Activated gamma-delta T cell (primary cell): ENCODE measurements at places on chromosomes 6 and 20.

GRCh38 chr6:134105940-134106339, 53.5 kb upstream of the SLC2A12 start:
- DNase-seq: no peak

DNA sequence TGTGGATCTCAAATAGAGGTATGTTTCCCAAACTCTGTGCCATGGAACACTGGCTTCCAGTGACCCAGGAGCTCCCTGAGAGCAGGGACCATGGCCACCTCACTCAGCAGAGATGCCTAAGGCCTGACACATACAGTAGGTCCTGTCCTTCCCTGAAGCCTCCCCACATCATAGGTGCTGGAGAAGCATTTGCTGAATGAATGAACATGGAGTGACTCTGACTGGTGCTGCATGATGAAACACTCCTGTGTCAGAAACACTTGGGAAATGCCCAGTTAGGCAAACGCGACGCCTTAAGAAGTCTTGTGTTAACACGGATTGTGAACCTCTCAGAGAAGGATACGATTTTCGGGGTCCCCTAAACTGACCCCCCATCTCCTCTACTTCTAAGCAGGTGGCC, 14.3 kb downstream of the SLA2 start:
- DNase-seq: no peak

GRCh38 chr6:7909323-7910276, 988 bp downstream of the TXNDC5 start:
- DNase-seq: no peak

DNA sequence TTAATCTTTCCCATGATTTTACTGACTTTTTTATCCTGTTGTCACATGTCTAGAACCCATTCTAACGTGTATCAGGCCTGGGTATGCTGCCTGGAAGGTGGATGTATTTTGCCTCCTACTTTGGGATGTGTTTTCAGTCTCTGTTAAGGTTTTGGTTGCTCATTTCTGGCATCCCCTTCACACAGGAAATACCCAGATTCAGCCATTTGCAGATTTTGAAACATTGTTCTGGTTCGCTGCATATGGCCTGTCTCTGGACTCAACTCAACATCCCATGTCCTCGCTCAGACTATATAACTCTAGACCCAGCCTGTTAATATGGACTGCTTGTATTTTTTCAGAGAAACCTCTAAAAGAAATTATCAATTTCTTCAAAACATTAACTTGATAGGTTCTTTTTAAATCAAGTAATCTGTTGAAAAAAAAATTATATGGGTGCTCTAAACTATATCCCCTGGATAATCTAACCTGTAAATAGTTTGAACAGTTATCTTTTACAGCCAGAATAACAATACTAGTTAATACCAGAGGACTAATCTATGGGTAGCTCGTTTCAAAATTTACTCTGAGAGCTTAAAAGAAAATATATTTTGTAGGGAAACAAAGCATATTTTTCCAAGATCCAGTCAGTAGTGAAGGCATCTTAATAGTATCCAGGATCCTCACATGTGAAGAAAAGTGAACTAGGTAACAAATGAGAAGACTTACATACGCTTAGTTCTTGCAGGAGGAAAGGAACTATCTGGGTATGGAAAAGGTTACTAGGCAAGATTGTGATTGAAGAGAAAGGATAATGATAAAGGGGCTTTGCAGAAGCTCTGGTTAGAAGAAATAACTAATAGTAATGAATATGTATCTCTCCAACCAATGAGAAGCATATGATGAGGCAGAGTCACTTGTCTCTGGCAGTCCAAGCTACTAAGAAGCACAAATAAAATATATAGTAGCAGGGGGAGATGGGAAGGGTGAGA, 23.4 kb upstream of the HLA-DQB1 start:
- no peak for DNase-seq

DNA sequence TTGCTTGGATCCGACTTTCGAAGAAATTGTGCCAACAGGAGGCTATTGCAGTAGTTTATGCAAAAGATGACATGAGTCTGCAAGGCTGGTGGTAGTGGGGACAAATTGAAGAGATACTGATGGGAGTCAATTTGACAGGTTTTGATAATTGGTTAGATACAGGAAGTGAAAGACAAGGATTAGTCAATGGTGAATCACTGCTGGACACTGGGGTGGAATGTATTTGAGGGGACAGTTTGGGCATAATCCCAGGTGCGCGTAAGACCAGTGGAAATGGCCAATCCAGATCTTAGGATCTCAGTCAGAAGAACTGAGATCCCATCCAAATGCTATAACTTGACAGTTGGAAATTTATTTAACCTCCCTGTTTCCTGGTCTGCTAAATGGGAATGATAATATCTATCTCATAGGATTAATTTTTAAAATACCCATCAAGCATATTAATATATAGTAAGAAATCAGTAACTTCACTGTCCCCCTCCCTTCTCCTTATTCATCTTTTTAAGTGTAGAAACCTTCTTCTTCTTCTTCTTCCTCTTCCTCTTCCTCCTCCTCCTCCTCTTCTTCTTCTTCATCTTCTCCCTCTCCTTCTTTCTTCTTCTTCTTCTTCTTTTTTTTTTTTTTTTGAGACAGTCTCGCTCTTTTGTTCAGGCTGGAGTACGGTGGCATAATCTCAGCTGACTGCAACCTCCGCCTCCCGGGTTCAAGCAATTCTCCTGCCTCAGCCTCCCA, 30.9 kb upstream of the ERVFRD-1 start:
- DNase-seq: no peak

DNA sequence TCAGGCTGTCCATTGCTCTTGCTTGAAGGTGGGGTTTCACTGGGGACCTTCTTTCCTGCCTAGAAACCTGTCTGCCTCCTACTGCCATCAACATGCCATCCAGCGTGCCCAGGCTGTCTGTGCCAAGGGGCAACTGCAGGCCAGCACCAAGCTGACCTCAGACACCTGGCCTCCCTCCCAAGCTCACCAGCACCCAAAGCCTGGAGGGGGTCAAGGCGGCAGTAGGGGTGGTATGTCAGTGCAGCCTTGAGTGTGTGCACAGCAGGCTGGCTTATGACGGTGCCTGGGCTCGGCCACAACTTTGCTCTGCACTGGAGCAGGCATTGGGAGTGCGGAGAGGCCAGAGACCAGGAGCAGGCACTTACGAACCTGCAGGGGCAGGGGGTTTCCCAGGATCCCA, 149.0 kb downstream of the EYS start:
- no peak for DNase-seq

- DNase-seq: no peak
Measured at GRCh38 chr20:34921436-34921835, 34.2 kb downstream of the GSS start.

DNA sequence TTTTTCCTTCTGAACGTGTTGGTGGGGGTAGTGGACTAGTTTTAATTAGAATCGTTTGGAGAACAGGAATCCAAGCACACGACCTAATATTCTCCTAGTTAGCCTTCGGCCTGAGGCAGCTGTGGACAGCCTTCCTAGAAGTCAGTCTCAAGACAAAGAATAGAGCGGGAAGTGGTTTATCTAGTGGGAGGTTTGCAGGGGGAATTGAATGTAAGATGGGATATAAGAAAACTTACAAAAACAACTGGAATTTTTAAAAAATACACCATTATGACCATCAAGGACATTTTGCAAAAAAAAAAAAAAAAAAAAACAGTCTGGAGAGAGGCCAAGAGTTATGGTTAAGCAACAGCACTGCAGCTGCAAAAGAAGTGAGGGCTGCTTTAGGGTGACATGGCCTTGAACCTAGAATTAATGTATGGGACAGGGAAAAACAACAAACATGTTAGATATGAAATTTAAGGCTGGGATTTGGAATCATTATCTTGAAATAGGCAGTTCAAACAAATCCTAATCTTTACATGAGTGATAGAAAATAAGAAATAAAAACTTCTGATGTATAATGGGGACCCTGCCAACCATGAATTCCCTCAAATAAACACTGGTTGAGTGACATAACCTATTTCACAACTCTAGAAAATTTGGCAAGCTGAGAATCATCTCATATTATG, 40.2 kb downstream of the PLAGL1 start:
- no peak for DNase-seq

DNA sequence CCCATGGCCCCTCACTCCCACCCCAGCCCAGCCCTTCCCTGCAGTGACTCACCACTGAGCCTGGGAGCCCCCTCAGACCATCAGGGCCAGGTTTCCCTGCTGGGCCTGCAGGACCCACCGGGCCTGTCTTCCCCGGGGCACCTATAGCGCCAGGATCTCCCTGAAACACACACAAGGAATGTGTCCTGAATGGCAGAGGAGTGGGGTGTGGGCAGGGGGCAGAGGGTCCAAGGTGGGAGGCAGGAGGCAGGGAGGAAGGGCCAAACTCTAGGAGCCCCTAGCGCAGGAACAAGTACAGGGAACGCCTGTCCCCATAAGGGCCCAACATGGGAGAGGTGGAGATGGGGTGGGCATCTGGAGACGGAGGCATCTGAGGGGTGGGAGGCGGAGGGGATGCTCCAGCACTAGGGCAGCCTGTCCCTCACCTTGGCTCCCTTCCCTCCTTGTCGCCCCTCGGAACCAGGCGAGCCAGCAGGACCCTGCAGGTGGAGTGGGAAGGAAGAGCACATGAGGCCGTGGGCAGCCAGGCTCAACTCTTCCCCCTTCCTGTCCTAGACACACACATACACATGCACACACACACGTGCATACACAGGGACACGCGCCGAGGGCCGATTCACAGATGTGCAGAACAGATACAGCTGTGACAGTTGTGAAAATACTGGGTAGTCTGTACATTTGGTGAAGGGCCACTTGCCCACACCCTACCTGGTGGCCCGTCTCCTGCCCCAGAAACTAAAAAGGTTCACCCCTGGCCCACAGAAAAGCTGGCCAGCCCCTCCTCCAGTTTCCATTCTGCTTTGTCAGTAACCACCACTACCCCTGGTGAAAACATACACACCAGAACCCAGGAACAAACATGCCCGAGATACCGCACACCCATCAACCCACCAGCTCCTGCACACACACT, 24.6 kb downstream of the COL11A2 start:
- no peak for DNase-seq

- DNase-seq: no peak
Measured at GRCh38 chr6:31450751-31451150, 47.2 kb upstream of the MICB start.

DNA sequence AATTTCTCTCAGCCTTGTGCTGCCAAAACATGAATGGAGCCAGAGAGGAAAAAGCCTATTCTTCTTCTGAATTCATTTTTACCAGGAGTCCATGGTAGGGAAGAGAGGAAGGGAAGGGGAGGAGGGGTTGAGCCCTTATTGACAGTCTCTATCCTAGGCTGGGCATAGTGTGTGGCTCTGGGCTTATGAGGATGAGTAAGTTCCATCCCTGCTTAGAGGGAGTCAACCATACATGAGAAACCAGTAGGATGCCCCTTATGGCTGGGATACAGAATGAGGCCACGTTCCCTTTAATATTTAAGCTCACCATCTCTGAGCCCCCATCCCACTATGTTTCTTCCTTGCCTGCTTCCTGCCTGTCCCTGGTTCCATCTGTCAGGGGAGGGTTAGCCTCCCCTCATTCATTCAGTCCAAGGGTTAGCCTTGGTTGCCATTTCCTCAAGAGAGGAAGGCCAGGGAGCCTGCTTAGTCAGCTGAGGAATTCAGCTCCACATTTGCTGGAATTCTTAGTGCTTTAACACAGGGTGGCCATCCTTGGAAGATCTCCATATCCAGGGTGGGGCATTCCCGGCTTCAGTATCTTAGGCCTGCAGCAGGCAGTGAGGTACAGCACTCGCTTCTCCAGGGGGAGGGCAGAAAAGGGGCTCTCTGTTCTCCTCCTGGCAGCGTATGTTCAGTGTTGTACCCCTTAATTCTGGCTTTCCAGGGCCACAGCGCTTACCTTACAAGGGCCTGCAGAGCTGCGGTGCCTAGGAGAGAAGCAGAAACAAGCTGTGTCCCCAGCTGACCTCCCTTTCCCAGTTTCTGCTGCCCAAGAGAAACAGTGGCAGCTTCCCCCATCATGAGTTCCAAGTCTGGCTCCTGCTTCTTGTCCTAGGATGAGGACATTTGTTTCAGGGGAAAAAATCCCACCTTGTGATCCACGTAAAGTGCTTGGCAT, 12.5 kb downstream of the SIRT5 start:
- no peak for DNase-seq

DNA sequence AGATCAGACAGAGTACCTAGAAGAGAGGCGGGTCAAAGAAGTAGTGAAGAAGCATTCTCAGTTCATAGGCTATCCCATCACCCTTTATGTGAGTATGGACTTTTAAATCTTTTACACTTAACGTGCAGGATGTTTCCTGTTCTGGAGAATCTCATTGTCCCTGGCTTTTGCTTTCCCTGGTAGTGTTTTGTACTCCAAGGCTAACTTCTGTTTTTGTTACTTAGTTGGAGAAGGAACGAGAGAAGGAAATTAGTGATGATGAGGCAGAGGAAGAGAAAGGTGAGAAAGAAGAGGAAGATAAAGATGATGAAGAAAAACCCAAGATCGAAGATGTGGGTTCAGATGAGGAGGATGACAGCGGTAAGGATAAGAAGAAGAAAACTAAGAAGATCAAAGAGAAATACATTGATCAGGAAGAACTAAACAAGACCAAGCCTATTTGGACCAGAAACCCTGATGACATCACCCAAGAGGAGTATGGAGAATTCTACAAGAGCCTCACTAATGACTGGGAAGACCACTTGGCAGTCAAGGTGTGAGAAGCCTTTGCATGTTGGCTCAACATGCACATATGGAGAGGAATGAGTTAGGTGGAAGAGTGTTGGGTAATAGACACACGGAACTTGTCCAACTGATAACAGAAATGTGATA, 3.3 kb downstream of the HSP90AB1 start:
- DNase-seq: no peak

GRCh38 chr6:137927777-137928218, 60.7 kb downstream of the TNFAIP3 start:
- peak; percentile 56 for DNase-seq

GRCh38 chr20:14830899-14831298, 493.5 kb upstream of the FLRT3 start:
- no peak for DNase-seq

GRCh38 chr20:53707371-53708055, 113.9 kb upstream of the ZNF217 start:
- no peak for DNase-seq

- no peak for DNase-seq
Measured at GRCh38 chr20:32072168-32072750, 20.2 kb downstream of the HCK start.

DNA sequence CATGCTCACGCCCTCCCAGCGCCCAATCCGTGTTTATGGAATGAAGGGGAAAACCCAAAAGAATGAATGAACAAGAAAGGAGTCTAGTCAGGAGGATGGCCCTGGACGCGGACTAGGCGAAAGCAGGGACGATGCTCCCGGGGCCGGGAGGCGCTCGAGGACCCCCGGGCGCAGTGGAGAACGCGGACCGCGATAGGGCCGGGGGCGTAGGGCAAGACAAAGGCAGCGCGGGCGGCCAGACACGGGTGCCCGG, 758 bp downstream of the GCLC start:
- DNase-seq: no peak

GRCh38 chr6:146111881-146112450, 83.1 kb downstream of the GRM1 start:
- no peak for DNase-seq

DNA sequence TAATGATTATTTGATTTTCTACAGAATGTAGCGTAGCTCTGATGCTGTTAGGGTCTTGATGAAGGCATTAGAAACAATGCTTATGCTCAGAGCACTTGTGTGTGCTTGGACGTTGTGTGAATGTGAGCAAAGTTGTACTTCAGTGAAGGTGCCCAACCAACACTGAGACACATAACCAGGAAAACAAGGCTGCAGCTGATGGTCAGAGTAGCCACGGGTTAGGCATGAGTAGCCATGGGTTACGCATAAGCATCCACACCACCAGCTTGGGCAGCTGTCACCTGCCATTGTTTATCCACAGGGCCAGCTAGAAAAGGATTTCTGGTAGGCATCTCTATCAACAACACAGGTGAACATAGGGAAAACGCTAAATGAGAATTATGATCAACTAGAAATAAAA, 326.6 kb downstream of the NRN1 start:
- no peak for DNase-seq

GRCh38 chr20:7137395-7138151, 370.1 kb downstream of the BMP2 start:
- no peak for DNase-seq
